ENCODE measurements at places on chromosomes 3 and 15.

DNA sequence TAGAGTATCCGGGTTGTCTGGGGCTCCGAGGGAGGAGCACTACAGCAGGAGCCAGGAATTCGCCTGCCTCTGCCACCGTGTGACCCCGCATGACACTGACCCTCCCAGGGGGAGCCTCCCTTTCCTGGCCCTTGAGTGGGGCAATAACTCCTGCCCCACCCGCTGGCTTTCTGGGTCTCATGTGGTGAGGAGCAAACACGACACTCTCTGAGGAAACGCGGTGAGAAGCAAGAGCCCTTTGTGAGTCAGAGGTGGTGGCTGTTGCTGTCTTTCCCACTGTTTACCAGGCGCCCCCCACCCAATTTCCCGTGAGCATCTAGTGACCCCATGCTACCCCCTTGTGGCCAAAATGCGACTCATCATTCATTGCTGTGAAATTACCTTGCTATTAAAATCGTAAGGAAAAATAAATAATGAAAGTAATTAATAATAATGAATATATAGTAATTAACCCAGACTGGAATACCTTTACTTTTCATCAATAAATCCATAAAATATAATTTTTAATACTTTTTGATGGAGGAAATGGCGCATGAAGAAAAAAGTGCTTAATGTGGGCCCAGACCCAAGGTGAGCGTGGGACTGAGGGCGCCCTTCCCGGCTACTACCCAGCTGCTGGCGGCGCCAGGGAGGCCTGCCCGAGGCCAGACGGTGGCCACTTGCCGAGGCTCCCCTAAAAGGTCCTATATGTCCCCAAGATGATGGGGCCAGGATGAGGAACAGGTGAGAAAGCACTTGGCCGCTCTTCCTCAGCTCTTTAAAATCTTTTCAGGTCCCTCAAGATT, 29.3 kb downstream of the CCNL1 start:
- no peak for DNase-seq

DNA sequence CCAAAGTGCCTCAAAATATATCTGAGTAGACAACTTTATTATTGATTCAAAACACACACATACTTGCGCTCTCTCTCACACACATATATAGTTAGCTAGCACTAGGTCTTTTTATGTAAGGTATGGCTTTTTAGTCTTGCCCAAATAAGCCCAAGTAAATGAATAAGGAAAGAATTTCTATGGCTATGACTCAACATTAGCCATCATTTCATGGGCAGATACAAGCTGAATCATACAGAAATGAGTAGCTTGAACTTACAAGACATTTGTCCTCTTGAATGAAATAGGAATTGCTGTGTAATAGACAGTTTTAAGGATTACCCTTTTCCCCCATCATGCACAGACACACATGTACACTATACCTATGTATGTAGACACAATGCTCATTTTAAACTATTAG, 4.9 kb downstream of the CADPS start:
- DNase-seq: no peak

- no peak for DNase-seq
These were observed 272.4 kb downstream of the TIGIT start for GRCh38 chr3:114566162-114566755.

DNA sequence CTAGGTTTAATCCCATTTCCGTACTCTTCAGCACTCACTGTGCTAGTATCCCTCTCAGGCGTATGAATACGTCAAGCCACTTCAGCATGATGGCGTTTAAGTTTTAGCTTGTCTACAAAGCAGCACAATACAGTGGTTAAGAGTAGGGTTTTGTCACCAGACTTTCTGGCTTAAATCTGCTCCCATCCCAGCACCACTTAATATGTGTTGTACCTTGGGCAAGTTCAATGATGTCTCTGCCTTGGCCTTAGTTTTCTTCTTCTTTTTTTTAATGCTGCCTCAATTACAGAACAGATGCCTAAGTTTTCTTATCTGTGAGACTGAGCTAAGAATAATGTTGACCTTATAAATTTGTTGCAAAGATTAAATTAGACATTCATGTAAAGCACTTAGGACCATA, 152.9 kb upstream of the CTDSPL start:
- DNase-seq: no peak

GRCh38 chr15:77527831-77528231, 104.9 kb downstream of the LINGO1 start:
- DNase-seq: no peak

- no peak for DNase-seq
These were observed 246.9 kb downstream of the GOLGA6L6 start for GRCh38 chr15:20294651-20295237.

- DNase-seq: no peak
These were observed 18.4 kb downstream of the ZNF860 start for GRCh38 chr3:31999907-32000439.

Measured in thoracic aorta (tissue), 2 donors.